ENCODE measurements at places on chromosomes 5 and 9.

DNA sequence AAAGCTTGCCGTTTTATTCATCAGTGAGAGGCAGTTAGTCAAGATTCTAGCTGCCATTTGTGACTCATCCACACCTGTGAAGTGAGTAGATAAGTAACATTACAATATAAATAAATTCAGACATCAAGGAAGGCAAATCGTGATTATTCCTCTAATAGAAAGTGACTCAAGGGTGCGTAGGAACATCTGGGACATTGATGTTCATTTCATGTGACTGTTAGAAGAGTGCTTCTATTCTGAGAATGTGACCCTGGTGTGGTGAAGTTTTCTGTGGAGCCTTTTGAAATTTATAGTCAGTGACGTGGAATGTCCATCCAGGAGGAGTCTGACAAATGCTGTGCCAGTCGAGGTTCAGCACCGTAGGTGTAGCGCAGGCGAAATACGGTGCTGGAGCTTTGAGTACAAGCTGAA is 48.4 kb upstream of the FAM240B start:
- no peak for DNase-seq

DNA sequence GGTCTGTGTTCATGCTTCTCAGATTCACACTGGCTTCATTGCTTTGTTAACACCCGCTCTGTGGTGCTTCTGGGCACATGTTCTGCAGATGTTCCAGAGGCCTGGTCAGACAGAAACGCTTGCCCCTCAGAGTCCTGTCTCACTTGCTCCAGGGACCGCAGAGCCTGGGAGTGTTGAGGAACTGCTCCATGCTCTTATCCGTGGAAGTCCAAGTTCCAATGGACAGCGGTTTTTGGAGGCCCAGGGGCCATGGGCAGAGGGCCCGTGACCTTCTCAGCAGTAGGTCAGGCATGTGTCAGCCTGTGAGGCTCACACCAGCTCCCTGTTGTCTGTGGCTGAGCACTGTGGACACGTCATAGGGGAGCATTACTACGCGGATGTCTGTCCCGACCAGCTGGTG is 364.7 kb upstream of the IRX1 start:
- DNase-seq, result no peak

DNA sequence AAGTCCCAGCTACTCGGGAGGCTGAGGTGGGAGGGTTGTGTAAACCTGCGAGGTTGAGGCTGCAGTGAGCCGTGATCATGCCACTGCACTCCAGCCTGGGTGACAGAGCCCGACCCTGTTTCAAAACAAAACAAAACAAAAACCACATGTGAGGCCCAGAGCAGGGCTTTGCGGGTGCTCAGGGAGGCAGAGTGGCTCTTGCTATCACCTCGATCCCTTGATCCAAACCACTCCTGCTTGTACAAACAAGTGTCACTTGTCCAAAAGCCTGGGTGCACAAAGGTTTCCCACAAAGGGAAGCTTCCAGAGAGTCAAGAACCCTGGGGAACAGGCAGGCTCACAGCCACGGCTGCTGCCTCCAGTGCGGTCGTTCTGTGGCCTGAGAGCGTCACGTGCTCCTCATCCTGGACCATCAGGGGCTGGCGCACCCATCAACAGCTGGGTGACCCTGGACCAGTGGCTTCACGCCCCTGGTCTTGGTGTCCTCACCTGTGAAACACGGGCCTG is 162.7 kb downstream of the C9orf50 start:
- no peak for DNase-seq

GRCh38 chr5:150502106-150502505 is 5.8 kb upstream of the NDST1 start:
- DNase-seq, result no peak

DNA sequence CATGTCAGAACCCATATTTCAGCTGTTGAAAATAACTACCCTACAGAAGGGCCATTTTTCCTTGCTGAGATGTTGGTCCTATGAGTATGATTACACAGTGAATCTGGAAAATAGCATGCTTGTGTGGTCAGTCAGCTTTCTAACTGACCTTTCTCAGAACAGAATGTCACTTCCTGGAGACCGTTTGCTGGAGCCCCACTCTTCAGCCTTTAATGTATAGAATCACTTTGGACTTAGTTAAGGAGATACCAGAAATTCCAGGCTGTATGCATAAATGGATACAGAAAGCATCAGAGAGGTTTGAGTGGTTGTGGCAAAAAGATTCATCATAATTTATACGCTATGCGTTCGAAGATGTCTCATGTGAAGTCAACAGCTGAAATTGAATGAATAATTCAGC is 488.1 kb downstream of the EBF1 start:
- DNase-seq, result no peak

- DNase-seq, result no peak
These were observed 43.0 kb downstream of the PARP8 start for GRCh38 chr5:50709471-50709870.

- DNase-seq, result no peak
These were observed 33.7 kb downstream of the ZNF462 start for GRCh38 chr9:106896695-106897094.

- DNase-seq, result no peak
These were observed 37.7 kb upstream of the RNF38 start for GRCh38 chr9:36437790-36438189.

DNA sequence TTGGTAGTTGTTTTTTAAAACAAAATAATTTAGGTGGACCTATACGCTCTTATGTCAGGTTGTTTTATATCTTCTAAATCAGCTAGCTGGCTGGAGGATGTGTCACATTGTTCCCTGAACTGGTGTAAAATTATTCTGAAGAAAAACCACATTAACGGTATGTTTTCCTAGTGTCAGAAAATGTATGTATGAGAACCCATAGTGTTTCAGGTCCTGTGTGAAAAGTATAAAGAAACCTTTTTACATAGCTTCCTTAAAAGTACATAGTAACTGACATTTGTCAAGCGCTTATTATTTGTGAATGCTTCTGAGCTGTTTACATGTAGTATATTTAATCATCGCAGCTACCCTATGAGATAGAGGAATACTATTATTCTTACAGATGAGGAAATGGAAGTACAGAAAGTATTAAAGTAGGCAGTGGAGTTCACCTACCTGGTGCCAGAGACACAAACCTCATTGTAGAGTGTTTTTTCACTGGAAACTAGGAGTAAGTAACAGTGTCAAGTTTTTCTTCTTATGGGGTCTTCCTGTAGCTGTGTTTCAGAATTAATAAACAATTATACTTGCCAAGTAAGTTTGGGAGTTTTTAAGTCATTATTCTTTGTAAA is 10.4 kb upstream of the FAM120AOS start:
- no peak for DNase-seq

DNA sequence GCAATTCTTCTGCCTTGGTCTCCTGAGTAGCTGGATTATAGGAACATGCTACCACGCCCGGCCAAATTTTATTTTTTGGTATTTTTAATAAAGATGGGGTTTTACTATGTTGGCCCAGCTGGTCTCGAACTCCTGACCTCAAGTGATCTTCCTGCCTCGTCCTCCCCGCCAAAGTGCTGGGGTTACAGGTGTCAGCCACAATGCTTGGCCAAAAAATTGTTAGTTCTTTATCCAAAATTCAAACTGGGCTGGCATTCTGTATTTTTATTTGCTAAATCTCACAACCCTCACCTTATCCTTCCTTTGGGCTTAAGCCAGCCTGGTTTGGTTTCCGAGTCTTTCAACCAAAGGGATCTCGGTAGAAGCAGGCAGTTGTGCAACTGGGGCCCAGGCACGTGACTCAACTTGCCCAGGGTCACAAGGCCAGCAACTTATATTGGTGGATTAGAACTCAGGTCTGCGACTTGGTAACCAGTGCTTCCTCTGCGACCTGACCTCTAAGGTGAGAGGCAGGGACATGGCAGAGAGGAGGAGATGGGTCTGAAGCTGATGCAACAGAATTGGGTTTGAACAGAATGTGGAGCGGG is 26.5 kb upstream of the BOD1 start:
- no peak for DNase-seq

DNA sequence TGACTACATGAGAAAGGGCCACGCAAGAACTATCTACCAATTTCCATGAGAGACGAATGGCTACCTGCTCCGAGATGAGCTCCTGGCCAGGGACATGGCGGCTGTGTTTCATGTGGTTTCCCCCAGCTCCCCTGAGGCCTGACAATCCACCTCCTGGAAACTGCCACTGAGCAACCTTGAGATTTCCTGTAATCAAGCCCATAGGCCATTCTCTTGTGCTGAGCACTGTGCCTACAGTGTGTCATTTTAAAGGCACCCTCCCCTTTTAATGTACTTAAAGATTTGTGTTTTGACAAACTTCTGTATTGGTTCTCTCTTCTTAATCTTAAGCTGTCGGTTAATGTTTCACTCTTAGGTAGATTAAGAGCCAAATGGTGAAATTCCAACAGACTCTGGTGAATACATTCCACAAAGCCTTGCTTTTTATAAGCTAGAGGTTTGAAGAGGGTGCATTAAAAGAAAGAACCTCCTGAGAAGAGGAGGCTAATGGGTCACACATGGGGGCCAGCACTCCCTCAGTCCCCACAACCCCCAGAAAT is 72.3 kb downstream of the SECISBP2 start:
- no peak for DNase-seq

GRCh38 chr5:35320029-35320428 is 89.7 kb upstream of the PRLR start:
- no peak for DNase-seq

DNA sequence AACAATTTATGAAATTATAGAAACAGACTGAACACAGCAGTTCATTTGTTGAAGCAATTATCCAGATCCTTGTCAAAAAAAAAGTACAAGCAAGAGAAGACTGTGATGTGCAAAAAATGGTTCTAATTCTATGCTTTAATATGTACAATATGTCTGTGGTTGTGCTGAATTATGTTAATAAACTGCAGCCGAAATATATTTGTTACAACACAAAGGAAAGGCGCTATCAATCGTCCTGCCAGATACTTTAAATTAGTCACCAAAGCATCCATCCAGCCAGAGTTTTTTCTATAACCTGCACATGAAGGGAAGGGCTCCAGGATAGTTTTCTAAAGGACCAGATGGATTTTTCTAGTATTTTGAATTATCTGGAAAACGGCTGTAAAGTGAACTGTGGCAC is 259.5 kb downstream of the BNC2 start:
- no peak for DNase-seq

DNA sequence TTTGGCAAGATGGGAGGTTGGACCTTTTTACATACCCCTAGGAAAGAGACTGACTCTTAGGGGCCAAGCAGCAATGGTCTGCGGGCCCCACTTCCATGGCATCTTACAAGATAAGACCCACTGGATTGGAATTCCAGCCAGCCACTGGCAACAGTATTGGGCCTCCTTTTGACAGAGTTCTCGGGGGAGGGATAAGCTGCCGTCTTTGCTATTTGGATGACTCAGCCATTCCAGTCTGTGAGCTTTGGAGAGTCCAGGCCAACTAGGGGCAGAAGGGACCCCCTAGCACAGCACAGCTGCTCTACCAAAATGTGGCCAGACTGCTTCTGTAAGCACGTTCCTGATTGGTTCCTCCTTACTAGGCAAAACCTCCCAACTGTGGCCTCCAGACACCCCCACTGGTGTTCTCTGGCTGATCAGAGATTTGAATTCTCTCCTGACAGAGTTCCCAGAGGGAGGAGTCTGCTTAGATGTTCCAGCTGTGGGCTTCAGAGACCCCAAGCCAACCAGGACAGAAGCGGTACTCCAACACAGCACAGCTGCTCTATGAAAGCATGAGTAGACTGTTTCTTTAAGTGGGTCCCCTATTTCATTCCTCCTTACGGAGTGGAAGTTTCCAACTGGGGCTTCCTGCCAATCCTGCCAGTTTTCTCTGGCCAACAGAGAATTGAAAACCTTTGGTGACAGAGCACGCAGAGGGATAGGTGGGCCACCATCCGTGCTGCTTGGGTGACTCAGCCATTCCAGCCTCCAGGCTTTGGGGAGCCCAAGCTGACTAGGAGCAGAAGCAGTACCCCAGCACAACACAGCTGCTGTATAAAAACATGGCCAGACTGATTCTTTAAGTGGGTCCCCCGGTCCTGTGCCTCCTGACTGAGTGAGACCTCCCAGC is 672.1 kb upstream of the RIOK2 start:
- DNase-seq, result no peak

GRCh38 chr5:147369742-147370374 is 135.0 kb downstream of the STK32A start:
- DNase-seq, result no peak

- no peak for DNase-seq
These were observed 255.8 kb downstream of the ARHGAP26 start for GRCh38 chr5:143025971-143026370.

DNA sequence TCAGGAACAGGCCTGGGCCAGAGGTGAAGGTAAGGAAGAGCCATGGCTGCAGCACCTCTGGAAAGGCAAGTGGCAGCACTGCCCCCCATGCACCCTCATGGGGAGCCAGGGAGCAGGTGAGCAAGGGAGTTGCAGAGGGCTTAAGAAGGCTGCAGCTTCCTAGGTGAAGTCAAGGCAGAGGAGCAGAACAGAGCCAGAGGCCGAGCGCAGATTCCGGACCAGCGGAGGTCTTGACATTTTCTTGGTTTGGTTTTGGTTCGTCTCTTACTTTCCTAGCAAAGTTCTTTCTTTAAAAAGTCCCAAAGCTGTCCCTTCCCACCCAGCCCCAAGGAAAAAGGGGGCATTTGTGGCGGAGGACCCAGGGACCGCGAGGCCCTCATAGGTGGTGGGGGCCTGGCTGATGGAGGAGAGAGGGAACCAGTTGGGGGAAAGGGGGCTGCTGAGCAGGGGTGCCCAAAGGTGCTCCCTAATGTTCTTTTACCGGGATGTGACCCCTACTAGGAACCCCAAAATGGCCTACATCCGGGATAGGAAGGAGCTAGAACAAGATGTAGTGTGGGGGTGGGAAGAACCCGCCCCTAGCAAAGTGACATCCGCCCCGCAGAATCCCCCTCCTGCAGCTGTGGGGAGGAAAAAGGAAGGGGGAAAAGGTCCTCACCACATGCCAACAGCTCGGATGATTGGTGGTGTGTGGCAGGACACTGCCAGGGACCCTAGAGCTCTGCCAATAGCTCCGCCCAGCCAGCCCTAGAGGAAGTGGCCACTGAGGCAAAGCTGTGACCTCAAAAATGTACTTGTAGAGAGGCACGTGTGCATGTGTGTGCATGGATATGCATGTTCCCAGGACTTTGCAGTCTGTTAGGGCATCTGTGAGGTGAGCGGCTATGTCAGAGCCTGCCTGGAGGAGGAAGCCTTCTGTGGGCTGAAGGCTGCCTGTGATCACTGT is 914 bp upstream of the CD72 start:
- DNase-seq, result no peak

- DNase-seq, result peak; percentile 28
These were observed at the start of gene NDUFS6 for GRCh38 chr5:1801222-1801966. Gene NDUFS6 (plus strand): TSS chr5:1801407. CDS start chr5:1801418, 11 bp downstream.

DNA sequence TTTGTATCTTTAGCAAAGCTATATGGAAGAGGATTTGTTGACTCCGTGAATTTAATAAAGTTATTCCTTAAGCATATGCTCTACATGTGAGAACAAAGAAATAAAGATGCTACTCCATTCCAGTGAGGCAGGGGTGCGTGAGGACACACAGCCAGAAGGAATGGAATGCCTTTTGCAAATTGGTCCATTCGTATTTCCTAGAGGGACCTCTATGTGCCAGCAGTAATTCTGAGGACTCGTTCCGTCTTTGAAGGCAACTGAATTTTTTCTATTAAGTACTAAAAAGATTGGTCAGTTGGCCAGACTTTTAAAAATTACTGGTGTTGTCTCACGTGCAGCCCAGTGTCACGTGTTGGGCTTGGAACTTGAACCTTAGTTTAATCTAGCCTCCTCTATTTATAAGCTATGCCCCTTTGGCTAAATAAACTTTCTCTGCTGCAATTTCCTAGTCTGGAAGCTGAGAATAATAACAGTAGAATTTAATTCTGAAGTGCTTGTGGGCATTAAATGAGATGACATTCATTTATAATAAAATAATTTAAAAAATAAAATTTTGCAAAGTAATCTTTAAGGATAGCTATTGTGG is 13.9 kb downstream of the RAI14 start:
- DNase-seq, result no peak

GRCh38 chr9:8766096-8766495 is 966.5 kb upstream of the DMAC1 start:
- DNase-seq, result no peak
